Hematopoietic multipotent progenitor cell treated with erythropoietin and hydrocortisone succinate and interleukin-3 and kit ligand, for 4 days (in vitro differentiated cells): ENCODE measurements at places on chromosomes 4 and X.
A peak's percentile ranks its signal among the peaks of the same experiment; 100 is the strongest.

DNA sequence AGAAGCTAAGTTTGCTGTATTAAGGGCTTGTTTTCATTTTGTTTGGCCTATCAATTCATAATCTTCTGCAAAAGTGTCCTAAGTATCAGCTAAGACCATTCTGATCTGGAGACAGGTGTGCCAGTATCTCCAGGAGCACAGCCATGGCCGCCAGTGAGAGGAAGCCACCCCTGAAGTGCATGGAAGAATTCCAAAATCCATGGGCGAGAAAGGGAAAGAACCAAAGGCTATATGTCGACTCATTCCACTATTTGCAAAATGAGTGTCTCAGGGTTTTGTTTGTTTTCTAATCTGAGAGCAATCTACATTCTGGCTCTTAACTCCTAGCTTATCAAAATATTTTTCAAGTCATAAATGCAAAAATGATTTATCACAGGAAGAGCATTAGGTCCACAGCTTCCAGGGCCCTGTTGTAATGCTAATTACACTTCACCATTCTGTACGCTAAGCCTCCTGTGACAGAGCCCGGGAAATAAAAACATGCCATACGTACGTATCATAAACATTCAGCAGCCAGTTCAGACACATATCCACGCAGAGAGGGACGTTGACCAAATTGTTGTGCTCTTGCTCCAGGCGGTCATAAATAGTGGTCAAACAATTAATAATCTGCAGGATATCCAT is 137.3 kb upstream of the FTHL17 start:
- DNase-seq: no peak

- DNase-seq: peak; percentile 72
Observed at GRCh38 chr4:38166082-38166481, 205.9 kb downstream of the PTTG2 start.

- DNase-seq: peak; percentile 64
Observed at GRCh38 chrX:138925330-138925729, 213.8 kb upstream of the FGF13 start.

- DNase-seq: no peak
Observed at GRCh38 chr4:158588285-158588684, 66.6 kb downstream of the RXFP1 start.

DNA sequence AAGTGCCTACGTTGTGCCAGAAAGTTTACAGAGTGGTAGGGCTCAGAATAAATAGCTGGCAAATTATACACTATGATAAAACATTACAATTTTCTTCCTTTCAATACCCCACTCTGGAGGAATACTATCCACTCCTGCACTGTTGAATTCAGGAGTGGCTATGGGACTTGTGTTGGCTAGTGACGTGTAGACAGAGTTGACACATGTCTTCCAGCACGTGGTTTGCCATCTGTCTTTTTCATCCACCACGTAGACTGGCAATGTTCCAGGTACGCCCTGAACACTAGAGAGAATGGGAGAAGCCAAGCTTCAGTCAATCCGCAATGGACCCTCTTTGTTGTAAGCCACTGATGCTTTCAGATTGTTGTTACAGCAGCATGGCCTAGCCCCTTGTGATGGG is 168.8 kb upstream of the RBPJ start:
- no peak for DNase-seq

DNA sequence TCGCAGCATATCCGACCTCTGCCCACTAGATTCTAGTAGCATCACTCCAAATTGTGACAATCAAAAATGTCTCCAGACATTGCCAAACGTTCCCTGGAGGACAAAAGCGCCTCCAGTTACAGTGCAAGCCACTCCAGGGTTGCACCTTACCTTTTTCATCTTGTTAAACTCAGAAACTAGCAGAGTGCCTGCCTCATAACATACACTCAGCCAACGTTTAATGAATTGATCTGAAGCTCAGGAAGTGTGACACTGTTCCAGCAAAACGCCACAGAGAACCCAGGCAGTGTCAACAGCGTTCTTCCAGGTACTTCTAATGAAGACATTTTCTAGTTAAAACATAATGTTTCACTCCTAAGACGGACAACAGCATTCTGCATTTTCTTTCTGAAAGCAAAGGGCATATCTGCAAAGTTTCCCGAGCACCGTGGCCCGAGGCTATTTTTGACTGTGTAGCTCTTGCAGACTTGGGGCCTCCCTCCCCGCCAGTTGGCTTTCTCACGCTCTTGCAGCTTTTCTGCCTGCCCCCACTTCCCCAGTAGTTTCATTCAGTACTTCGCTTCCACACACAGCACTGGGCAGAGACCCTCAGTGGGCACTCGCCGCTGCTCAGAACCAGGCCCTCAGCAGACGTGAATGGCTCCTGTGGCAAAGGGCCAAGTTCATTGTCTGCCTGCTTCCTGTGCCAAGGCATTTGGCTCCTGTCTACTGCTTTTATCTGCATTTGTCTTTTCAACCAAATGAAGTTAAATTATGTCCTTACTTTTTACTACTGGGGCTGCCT is 133.4 kb upstream of the TTC29 start:
- DNase-seq: no peak

DNA sequence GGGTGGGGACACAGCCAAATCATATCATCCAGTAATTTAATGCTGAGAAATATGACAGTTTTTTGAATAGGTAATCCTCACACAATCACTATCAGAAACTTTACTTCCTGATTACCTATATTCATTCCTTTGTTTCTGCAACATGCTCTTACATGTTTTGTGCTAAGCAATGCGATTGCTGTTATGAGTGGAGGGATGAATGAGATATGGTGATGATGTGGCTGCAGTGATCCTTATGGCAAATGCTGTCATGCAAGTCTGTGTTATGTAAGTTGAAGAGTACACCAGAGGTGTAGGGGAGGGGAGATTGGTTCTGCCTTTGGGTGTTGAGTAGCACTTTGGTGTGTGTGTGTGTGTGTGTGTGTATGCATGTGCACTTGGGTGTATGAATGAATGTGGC is 14.6 kb downstream of the HERC3 start:
- no peak for DNase-seq

DNA sequence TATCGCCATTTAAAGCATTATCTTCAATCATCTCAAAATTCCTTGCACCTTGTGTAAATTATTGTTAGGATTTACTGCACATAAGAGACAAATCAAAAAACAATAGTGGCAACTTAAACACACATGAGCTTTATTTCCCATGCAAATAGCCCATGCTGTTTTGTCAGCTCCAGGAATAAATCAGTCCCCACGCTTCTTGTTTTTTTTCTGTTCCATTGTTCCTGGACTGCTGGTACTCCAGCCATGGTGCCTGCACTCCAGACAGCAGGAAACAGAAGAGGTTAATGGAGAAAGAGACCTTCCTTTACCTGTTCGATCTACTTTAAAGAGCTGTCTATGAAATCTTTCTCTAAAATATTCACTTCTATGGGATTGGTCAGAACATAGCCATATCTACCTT is 1515.7 kb upstream of the TENM3 start:
- DNase-seq: no peak

DNA sequence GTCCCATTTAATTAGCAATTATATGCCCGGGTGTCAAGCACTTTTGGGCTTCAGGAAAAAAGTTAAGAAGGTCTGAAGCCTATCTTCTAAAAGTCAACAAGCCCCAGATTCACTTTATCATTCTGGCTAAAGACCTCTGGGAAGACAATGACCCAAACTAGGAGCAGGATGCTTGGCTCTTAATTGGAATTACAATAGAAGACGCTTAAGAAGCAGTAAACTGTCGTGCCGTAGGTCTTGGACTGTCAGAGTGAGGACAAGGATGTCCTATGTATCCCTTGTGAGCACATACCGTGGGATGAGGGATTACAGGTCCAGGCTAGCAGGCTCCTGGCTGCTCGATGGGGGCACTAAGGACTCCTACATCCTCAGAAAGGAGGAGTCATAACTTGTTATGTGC is 3.2 kb upstream of the ARHGAP36 start:
- no peak for DNase-seq

GRCh38 chrX:24415921-24416320 is 49.2 kb upstream of the PDK3 start:
- DNase-seq: no peak

DNA sequence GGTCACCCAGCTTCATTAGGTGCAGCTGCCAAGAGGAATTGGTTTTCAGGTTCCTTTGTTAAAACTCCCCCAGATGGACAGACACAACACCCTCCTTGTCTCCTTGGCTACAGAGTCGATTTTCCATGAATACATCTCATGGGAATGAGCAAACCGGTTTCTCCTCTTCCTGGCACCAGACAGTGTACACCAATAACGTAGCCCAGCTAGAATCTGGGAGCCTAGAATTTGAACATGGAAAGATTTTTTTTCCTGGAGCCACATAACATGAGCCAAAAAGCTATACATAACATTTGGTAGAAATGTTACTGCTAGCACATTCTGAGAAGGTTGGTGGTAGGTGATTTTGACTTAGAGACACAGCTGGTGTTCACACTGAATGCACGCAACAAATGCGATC is 62.9 kb upstream of the SLC34A2 start:
- no peak for DNase-seq

GRCh38 chr4:121842862-121843261 is 19.2 kb upstream of the CCNA2 start:
- DNase-seq: no peak

GRCh38 chr4:120881351-120881750 is 41.2 kb downstream of the PRDM5 start:
- DNase-seq: no peak

DNA sequence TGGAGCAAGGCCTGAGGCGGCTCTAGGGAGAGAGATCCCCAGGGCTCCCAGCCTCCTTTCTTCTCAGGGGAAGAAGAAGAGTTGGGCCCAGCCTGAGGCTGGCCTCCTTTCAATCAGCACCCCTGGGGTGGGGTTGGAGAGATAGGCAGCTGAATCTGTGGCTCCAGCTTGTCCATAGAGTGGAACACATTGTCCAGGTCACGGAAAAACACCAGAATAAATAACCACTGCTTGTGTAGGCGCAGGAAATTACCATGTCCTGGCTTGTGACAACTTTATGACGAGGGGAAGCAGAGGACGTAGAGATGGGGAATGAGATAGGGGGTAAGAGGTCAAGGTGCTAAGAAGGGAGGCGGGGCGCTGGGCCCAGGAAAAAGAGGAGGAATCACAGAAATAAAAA is 80.8 kb upstream of the EFNB1 start:
- DNase-seq: no peak

- DNase-seq: no peak
Observed at GRCh38 chr4:15434091-15434490, 6.3 kb downstream of the C1QTNF7 start.

DNA sequence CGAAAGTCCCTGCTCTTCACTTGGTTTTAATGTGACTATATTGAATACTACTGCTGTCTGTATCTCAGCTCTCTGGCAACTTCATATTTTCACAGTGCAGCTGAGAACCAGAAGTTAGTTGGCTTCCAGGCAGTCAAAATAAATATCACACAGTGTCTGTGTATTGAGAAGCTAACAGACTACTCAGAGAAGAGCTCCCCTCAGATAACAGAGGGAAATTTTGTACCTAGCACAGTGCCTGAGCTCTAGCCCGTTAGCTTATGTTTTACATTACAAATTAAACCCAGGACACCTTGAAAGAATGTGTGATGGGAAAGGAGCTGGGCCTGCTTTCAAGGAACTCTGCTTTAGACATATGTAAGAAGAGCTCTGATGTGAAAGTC is 22.7 kb downstream of the JADE1 start:
- DNase-seq: no peak

- no peak for DNase-seq
Observed at GRCh38 chr4:2423066-2423465, 4.3 kb downstream of the CFAP99 start.

DNA sequence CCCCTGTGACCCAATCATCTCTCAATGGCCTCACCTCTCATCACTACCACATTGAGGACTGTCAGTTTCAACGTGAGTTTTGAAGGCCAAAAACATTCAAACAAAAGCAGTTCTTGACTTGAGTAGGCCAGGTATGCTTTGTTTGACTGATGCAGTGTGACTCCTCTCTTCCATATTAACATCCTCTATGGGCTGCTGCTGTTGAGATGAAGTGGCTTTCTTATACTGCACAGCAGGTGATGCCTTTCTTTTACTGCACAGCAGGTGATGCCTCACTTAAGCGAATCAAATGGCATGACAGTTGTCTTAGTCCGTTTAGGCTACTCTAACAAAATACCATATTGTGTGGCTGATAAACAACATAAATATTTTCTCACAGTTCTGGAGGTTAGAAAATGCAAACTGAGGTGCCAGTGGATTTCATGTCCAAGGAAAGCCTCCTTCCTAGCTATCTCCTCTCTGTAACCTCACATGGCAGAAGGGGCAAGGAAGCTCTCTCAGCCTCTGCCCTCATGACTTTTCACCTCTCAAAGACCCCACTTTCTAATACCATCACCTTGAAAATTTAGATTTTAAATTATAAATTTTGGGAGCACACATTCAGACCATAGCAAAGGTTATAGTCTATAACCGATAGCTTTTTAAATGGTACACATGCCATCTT is 2267.9 kb upstream of the AGA start:
- DNase-seq: no peak

- DNase-seq: no peak
Observed at GRCh38 chr4:28354880-28355656, 1494.4 kb downstream of the STIM2 start.

DNA sequence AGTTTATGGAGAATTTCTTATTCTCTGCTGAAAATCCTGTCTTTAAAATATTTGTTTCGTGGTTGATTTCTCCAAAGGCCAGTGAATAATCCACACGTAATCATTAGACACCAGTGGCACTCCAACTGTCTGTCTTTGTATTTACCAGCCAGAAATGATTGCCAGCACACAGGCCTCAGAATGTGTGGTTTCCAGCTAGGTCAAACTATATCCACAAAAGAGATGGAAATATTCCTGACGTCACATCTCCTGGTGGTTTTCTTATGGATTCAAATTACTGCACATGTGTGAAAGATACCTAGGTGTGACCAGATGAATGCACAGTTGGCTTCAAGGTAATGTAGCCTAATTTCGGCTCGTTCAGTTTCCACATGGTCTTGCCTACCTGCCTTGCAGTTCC is 27.2 kb upstream of the TENM3 start:
- DNase-seq: no peak

DNA sequence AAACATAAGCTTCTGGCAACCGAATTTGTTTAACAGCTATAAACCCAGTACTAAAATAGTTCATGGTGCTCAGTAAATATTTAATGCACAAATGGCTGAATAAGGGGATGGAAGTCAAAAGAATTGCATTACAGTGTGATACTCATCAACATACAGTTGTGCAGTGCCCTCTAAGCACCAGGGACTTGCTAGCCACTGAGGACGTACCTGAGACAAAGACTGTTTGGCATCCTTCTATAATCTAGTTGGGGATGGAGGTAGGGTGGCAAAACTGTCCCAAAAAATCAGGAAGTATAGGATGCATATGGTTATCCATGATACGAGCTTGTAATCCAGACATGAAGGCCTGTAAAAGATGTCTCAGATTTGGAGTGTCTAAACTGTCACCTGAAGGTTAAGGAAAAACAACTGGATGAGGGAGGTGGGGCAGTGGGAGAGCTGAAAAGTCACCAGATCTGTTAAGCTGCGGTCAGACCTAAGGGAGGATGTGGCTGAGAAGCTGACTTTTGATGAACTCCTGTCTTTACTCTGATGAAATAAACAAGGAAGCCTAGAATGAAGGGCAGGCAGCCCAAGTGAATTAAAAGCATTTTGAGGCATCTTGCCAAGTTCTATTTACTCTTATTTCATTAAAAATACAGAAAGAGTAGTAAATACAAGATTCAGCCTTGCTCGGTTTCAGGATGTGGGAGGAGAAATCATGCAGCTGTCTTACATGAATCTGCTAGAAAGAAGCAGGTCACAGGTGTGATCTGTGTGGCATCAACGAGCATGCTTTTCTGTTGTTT is 12.0 kb upstream of the CD38 start:
- peak; percentile 81 for DNase-seq
